ENCODE measurements at places on chromosomes 4 and X. TPM values are rescaled to one million over a fixed set of nuclear protein-coding genes. Genes with fewer than 3 reads are reported as not detected.

DNA sequence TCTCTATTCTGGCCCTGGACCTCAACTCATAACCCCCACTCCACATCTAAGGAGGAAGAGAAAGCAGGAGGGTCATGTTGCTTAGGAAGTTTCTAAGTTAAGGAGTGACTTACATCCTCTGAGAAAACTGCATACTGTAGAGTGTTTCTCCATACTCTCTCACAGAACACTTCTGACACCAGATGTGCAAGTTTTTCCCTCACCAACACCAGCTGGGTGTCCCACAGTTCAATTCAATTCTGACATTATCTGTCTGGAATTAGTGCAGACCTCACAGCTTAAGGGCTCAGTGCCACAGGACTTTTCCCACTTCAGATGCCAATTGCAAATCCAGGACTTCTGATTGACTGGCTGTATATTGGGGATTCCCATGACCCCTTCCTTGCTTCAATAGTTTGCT, 89.0 kb upstream of the SFRP2 start:
- no peak overlapping the region for H3K4me3 ChIP-seq
- no peak overlapping the region for H3K27ac ChIP-seq

- H3K27me3 ChIP-seq: no peaks in the 10 kb centered on the region
- DNase-seq: peak; percentile 81
- no peak overlapping the region for H3K27ac ChIP-seq
- H3K36me3 ChIP-seq: 0 out of 2 replicates have a peak, but pooled peaks cover 6% of the 10 kb centered on the region
Observed at GRCh38 chrX:70262952-70263567, 3.1 kb upstream of the P2RY4 start.

DNA sequence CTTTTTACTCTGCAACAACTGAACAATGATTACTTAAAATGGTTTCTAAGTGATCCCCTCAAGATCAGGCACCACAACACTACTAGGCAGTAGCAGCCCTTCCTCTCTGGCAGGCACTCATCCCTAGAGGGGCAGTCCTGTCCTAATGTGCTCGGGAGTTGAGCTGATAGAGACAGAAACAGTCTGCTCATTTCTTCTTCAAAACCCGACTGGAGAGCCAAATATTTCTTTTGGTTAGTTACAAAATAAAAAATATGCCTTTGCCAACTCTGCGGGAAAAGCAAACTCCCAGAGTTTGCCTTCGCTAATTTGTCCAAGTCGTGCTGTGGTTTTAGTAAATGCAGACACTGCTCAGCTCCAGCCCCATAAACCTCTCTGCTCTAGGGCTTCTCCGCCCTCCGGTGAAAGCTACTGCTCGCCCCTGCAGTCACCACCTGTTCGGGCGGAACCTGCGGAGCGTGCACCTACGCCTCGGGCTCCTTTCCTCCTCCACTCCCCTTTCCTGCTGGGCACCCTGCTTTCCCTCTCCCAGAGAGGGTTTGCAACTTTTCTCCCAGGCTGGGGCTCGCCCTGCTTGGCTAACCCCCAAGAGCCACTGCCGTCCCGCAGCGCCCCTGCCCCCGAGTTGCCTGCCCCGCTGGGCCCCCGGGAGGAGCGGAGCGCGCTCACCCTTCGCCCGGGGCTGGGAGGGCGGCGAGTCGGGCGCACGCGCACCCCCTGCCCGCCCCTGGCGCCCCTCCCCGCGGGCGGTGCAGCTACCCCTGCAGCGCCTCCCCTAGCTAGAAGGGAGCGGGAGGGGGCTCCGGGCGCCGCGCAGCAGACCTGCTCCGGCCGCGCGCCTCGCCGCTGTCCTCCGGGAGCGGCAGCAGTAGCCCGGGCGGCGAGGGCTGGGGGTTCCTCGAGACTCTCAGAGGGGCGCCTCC, at the start of gene NPNT:
NPNT (plus strand) TSS at position 812 of the 923 bp plus-strand sequence. CDS start 182 bp downstream, outside the sequence.
- H3K4me3 ChIP-seq: peak within 1 kb of the TSS; percentile 67
- no peaks in the 10 kb centered on the region for H3K36me3 ChIP-seq
- no peaks in the 10 kb centered on the region for H3K4me1 ChIP-seq
- H3K27ac ChIP-seq: no peak within 1 kb of the TSS

The AFF2 gene
- total RNA-seq: 14.6 TPM

DNA sequence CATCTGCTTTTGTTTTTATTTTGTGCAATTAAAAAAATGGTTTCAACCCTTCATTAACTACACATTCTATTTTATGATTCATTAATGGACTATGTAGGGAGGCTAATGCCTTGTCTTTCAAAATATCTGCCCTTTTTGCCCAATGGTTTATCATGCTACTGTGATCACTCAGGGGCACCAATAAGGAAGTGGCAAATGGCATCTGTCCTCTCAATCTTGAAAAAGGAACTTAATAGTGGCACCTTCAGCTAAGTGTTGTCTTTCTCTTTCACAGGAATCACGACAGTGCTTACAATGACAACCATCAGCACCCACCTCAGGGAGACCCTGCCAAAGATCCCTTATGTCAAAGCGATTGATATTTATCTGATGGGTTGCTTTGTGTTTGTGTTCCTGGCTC, 57.1 kb downstream of the COMMD8 start:
- H3K4me1 ChIP-seq: no peaks in the 10 kb centered on the region
- no peaks in the 10 kb centered on the region for H3K27me3 ChIP-seq
- no peak for DNase-seq
- no peaks in the 10 kb centered on the region for H3K36me3 ChIP-seq
- H3K27ac ChIP-seq: no peak overlapping the region

GRCh38 chr4:30953799-30954198, 233.6 kb downstream of the PCDH7 start:
- no peak overlapping the region for H3K4me3 ChIP-seq
- H3K4me1 ChIP-seq: no peaks in the 10 kb centered on the region
- no peak overlapping the region for H3K27ac ChIP-seq
- H3K36me3 ChIP-seq: no peaks in the 10 kb centered on the region

- peaks cover 5% of the 10 kb centered on the region for H3K36me3 ChIP-seq
- DNase-seq: no peak
- no peaks in the 10 kb centered on the region for H3K4me1 ChIP-seq
- H3K27me3 ChIP-seq: no peaks in the 10 kb centered on the region
- no peak overlapping the region for H3K27ac ChIP-seq
Observed at GRCh38 chr4:150051111-150051510, 27.1 kb upstream of the DCLK2 start.

The RAI2 gene
- total RNA-seq: 0.72 TPM

The DSPP gene
- total RNA-seq: not detected

DNA sequence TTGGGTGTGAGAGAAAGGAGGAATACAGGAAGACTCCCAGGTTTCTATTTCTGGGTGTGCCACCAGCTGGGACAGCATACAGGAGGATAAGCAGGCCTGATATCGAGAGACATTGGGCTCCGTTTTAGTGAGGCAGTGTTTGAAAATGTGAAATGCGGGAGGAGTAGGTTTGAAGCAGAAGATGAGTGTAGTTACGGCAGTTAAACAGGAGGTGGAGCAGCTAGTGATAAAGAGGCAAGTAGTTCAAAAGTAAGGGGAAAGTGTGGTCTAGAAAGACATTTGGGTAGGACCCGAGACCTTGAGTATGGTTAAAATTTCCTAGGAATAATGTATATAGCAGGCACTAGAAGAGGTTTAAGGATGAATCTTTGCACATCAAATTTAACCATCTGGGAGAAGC, 42.4 kb downstream of the DCUN1D4 start:
- H3K36me3 ChIP-seq: peaks cover 34% of the 10 kb centered on the region
- no peaks in the 10 kb centered on the region for H3K27me3 ChIP-seq
- no peak overlapping the region for H3K27ac ChIP-seq
- DNase-seq: peak; percentile 49
- no peaks in the 10 kb centered on the region for H3K4me1 ChIP-seq

The KLHL4 gene
- total RNA-seq: 22.4 TPM

DNA sequence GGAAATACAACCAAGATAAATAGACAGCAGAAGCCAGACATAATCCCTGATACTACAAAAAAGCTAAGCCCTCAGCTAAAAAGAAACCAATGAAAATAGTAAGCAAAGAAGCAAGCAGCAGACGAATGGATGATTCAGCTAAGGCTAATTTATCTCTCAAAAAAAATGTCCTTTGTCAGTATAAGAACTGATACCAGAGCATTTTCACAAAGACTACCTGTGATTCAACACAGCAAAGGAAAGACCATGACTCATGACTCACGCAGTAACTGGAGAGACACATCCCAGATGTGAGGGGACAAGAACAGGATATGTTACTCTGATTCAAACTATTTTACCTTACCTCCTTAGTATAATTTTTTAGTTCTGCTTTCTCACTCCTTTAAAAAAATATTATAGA, 22.7 kb upstream of the TMPRSS11F start:
- no peak overlapping the region for H3K4me3 ChIP-seq
- no peak overlapping the region for H3K27ac ChIP-seq
- H3K4me1 ChIP-seq: no peaks in the 10 kb centered on the region

The HSFX4 gene
- total RNA-seq: not detected

- peaks cover 2% of the 10 kb centered on the region for H3K36me3 ChIP-seq
- H3K4me3 ChIP-seq: no peak overlapping the region
- no peak overlapping the region for H3K27ac ChIP-seq
Observed at GRCh38 chr4:85151786-85152185, 185.3 kb upstream of the WDFY3 start.

The COX7B2 gene
- not detected for total RNA-seq

The MTMR8 gene
- total RNA-seq: 5.9 TPM

The TKTL1 gene
- not detected for total RNA-seq

- H3K27me3 ChIP-seq: no peaks in the 10 kb centered on the region
- H3K27ac ChIP-seq: no peak overlapping the region
- H3K4me1 ChIP-seq: no peaks in the 10 kb centered on the region
- H3K36me3 ChIP-seq: peaks cover 13% of the 10 kb centered on the region
Observed at GRCh38 chrX:2972391-2972790, 34.0 kb upstream of the ARSH start.

DNA sequence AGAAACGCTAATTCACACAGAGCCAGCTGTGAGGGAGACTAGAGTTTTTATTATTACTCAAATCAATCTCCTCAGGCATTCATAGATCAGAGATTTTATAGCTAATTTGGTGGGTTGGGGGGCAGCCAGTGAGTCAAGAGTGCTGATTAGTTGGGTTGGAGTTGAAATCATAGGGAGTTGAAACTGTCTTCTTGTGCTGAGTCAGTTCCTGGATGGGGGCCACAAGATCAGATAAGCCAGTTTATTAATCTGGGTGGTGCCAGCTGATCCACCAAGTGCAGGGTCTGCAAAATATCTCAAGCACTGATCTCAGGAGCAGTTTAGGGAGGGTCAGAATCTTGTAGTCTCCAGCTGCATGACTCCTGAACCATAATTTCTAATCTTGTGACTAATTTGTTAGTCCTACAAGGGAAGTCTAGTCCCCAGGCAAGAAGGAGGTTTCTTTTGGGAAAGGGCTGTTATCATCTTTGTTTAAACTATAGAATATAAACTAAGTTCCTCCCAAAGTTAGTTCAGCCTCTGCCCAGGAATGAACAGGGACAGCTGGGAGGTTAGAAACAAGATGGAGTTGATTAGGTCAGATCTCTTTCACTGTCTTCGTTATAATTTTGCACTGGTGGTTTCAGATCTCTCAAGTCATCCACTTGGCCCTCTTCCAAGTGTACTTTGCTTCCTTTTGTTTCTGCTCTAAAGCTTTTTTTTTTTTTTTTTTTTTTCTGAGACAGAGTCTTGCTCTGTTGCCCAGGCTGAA, 5.4 kb upstream of the NAA11 start:
- no peak overlapping the region for H3K4me3 ChIP-seq
- no peak for DNase-seq
- H3K27ac ChIP-seq: no peak overlapping the region
- peaks cover 3% of the 10 kb centered on the region for H3K4me1 ChIP-seq

- no peak overlapping the region for H3K27ac ChIP-seq
- H3K4me1 ChIP-seq: no peaks in the 10 kb centered on the region
- no peaks in the 10 kb centered on the region for H3K36me3 ChIP-seq
- H3K27me3 ChIP-seq: no peaks in the 10 kb centered on the region
- no peak overlapping the region for H3K4me3 ChIP-seq
Observed at GRCh38 chrX:38192007-38192810, 28.5 kb downstream of the SRPX start.

DNA sequence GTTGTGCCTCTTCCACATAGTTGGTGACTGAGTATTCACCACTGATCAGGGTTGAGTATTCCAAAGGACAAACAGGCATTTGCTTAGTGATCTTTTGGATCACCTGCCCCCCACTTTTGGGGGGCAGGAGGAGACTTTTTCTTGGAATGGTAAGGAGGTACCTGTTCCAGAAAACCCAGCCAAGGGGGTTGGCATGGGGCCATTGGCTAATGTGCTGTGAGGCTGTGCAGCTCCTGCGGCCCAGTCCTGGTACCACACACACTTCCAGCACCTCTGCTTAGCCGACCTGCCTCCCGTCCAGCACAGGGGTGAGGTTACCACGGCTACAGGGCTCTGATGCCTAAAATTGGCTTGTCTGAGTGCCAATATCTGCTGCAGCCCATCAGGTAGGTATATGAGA, 40.1 kb upstream of the MGST2 start:
- H3K4me1 ChIP-seq: peaks cover 6% of the 10 kb centered on the region
- no peak overlapping the region for H3K27ac ChIP-seq
- H3K36me3 ChIP-seq: no peaks in the 10 kb centered on the region
- no peak overlapping the region for H3K4me3 ChIP-seq
- DNase-seq: no peak

DNA sequence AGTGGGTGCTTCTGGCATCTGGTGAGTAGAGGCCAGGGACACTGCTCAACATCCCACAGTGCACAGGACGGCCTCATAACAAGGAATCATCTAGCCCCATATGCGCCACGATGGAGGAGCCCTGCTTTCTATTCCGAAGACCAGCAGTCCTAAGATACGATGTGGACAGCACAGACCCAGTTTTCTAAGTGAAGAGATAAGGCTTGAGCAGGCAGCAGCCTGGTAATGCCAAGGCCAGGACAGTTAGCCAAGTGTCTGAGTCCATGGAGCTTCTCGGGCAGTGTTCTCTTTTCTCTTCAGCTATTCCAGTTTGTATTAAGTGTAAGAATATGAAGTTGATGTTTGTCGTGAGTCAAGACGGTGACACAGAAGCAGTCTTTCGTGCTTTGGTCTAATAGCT, 112.7 kb downstream of the TBL1X start:
- peaks cover 13% of the 10 kb centered on the region for H3K4me1 ChIP-seq
- no peaks in the 10 kb centered on the region for H3K27me3 ChIP-seq
- no peak overlapping the region for H3K27ac ChIP-seq
- no peak overlapping the region for H3K4me3 ChIP-seq
- peaks cover 8% of the 10 kb centered on the region for H3K36me3 ChIP-seq

DNA sequence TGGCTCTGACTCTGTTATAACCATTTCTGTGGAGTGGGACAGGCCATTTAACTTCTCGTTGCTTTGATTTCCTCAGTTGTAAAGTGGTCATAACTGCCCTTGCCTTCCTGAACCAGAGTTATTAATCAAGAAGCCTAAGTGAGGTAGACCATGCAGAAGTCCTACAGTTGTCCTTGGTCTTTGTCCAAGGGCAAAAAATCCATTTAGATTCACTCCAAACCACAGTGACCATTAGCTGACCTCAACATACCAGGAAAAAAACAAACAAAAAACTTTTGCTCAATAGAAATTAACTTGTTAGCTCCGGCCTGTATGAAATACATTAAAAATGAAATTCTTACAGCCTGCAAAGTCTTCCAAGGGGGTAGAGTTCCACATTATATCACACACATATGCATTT, 52.7 kb downstream of the TBC1D9 start:
- no peak for DNase-seq
- H3K4me3 ChIP-seq: no peak overlapping the region
- H3K36me3 ChIP-seq: no peaks in the 10 kb centered on the region
- H3K4me1 ChIP-seq: no peaks in the 10 kb centered on the region
- H3K27me3 ChIP-seq: no peaks in the 10 kb centered on the region

All from H9 (cell line).